ENCODE measurements at places on chromosomes 3 and 15.

DNA sequence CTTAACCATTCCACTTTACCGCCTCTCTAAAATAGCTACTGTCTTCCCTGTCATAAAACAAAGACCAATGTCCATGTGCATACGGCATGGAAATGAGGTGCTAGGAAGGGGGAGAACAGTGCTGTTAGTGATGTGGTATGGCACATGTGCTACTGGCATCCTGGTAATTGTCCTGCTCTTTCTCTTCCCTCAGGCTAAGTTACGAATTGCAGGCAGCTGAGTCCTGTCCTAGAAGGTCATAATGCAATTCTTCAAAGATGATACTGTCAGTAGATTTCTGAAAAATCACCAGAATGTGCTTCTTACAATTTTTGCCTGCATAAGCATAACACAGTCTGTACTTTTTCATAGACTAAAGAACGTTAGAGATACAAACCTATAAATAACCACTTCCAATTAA, 216.8 kb downstream of the RSL24D1 start:
- no peak for DNase-seq

GRCh38 chr3:151726016-151726415, 7.7 kb upstream of the AADACL2 start:
- no peak for DNase-seq

DNA sequence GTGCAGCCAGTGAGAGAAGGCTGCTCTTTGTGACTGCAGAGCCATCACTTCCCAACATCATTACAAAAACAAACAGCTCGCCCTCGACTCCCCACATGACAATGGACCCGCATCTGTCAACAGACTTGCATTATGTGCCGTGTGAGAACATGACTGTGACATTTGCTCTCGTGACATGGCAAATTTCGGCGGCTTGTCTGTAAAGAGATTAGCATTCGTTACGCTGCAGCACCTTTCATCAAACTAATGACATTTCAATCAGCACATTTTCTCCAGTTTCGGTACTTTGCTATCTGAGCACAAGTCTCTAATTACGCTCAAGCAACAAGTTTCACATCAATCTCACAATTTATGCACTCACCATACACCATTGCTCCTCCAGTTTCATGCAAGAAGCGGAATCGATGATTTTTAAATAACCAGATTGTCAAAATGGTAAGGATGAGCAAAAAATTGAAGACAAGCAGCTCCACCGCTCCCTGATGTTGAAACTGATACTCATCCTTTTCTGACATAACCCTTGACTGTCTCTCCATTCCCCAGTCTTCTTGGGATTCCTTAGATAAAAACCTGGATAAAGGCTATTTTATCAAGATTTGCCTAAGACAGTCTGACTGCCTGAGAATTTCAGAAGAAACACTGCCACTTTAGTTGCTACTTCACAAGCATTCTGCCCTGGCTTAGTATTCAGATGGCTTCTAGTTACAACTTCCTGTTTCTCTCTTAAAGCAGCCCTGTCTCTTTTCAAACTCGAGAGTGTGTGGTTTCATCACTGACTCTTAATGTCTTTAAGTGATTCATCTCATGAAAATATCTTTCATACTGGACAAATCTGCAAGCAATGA, at the start of gene SLC9A9:
Gene SLC9A9, minus strand, starts transcription at position 682 of the 845 bp plus-strand sequence. Its CDS starts 146 bp downstream, at position 536.
- DNase-seq = peak; percentile 72

DNA sequence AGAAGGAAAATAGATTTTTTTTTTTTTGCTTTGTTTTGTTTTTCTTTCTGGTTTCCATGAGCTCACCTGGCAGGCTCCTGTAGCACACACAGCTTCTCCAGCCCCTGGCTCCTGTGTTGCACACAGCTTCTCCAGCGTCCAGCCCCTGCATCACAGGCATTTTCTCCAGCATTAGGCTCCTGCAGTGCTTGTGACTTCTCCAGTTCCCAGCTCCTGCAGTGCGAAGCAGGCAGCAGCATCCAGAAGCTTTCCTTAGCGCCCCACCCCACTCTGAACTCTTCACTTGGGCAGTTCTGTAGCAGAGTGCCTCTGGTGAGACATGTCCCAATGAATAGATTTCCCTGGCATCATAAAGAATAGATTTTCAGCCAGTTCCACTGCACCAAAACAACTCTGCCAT, 5.5 kb upstream of the CCDC39 start:
- DNase-seq = no peak
